ENCODE measurements at places on chromosomes 12 and 14. TPM values are rescaled to one million over a fixed set of nuclear protein-coding genes. Genes with fewer than 3 reads are reported as not detected.

- DNase-seq, result no peak
Observed at GRCh38 chr14:78737116-78737515, 566.9 kb downstream of the NRXN3 start.

GRCh38 chr12:104339663-104340062 lies 36.1 kb downstream of the EID3 start:
- DNase-seq, result no peak

DNA sequence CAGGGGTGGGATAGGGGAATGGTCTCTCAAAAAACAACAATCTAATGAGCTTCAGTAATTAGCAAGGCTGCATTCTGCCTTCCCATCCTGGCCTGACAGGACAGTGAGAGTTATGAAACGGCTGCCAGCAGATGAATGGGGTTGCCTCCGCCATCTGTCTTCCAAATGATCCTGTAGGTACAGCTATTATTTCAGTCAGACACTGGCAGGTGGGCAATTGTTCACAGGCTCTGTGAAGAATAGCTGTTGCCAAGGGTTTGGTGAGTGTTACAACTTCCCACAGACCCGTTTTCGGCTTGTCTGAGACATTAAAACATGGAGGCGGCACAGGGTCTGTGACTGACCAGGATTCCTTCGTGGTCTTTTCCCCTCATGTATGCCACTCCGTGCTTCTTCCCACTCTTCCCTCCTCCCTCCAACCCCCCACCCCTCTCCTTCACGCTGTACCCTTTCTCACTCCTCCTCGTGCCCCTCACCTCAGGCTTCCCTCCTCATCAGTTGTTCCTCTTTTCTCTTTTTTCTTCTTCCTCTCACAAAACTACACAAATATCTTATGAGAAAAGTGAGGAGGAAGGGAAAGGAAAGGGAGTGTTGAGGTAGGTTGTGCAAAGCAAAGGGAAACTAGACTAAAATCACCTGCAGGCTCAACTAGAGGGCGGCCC lies 160.8 kb upstream of the GZMB start:
- no peak for DNase-seq

GRCh38 chr14:35140718-35141581 lies 18.6 kb downstream of the PRORP start:
- no peak for DNase-seq

The SLC17A8 gene
- 2.3 TPM for polyA plus RNA-seq

The YEATS4 gene
- polyA plus RNA-seq, result 23.2 TPM

GRCh38 chr14:63496837-63497400 lies 46.3 kb downstream of the PPP2R5E start:
- DNase-seq, result no peak

The SERPINA9 gene
- not detected for polyA plus RNA-seq

DNA sequence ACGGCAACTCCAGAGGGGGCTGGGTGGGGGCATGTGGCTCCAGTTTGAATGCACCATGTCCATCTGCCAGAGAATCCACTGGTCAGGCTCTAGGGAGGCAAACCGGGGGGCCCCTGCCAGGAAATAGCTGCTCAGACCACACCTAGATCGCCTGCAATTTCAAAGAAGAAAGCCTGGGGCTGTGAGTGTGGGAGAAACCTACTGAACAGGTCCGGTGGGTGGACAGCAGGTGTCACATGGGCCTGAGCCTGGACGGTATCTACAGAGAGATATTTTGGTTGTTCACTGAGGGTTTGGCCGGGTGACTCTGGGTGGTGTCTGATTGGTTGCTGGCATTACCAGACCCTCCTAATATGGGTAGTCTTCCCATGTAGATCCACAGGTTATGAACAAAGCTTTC lies 32.0 kb downstream of the DAO start:
- no peak for DNase-seq

DNA sequence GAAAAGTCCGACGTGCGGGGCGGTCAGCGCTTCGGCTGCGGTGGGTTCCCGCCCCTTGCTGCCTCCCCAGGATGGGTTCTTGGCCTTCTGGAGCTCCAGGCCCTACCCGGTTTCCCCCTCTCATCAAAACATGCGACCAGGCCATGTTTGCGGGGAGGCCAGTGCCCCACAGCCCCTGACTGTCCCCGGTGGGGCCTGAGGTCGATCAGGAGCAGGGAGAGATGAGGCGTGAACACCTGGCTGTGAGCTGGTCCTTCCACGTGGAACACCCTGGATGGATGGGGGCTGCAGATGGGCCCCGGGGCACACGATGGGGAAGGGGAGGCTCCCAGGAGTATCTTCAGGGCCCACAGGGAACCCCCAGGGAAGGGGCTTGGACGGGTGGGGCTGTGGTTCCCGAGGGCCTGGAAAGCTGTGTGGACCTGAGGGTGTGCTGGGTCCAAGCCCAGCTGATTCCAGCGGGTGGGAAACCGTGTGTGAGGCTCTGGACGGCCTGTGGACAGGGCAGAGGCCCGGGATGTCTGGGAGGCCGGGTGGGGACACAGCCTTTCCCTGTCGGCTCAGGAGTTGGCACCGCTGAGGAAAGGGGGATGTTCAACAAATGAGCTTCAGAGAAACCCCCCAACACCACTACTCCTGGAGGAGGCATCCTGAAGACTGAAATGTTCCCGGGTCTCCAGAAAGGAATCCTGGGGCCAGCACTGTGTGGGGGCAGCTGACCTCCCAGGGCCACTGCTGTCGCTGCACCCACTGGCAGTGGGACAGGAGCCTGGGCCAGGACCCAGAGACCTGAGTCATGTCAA lies 187.0 kb upstream of the C14orf180 start:
- no peak for DNase-seq

- peak; percentile 76 for DNase-seq
Observed at GRCh38 chr12:25992026-25992782, 33.7 kb downstream of the RASSF8 start.

DNA sequence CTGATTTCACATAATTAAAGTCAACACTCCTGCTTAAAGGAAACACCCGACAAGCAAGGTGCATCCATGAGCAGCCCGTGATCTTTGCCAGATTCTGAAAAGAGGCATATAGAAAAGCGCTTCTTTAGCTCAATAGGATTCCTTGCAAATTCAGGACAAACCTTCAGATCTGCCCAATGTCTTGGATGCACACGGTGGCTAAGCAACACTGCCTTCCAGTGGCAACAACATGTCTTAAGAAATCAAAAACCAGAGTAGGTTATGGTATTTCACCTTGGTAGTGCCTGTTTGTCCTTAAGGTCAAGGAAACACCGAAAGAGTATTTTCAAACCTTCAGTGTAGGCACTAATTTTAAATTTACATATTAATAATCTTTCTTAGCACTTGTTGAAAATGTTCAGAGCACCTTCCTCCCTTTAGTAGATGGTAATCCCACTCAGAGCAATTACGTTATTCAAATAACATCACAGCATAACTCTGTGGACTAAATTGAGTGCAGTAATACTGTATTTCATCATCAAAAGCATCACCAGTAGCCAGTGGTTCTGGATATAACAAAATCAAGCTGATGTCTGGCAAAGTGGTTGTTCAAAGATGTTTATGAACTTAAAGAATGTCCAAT lies 58.0 kb upstream of the CDKN3 start:
- no peak for DNase-seq

The CD69 gene
- polyA plus RNA-seq, result 5.5 TPM

DNA sequence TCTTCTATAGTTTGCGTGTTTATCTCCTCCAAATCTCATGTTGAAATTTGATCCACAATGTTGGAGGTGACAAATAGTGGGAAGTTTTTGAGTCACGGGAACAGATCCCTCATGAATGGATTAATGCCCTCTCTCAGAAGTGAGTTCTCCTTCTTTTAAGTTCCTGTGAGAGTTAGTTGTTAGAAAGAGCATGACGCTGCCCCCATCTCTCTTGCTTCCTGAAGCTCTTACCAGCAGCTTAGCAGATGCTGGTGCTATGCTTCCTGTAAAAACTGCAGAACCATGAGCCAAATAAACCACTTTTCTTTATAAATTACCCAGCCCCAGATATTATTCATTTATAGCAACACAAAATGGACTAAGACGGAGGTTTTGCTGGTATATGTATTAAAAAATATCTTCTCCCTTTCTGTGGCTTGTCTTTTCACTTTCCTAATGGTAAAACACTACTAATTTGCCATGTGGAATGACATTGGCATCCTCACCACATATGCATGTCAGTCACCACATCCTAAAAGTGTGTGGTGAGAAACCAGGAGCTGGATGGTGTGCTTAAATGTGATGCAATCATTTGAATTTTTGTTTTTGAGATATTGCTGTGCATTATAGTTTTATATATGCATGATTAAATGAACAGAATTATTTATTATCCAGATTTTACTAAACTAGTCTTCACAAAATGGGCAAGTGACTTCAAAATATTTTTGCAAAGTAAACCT lies 449.3 kb downstream of the ADAMTS20 start:
- DNase-seq, result no peak

- DNase-seq, result no peak
Observed at GRCh38 chr12:111838353-111838752, 3.7 kb upstream of the MAPKAPK5 start.

The FLVCR2 gene
- 4.4 TPM for polyA plus RNA-seq

GRCh38 chr12:98351089-98351488 lies 164.3 kb upstream of the TMPO start:
- DNase-seq, result no peak

- DNase-seq, result no peak
Observed at GRCh38 chr12:40225984-40226602, 1.3 kb downstream of the LRRK2 start.

All from left lung (tissue), 14 donors.